ENCODE measurements at places on chromosomes 2 and 18.
A peak's percentile ranks its signal among the peaks of the same experiment; 100 is the strongest.

- no peak for DNase-seq
These were observed 103.2 kb downstream of the INHBB start for GRCh38 chr2:120448961-120449810.

GRCh38 chr2:231227310-231228162, 29.1 kb downstream of the ARMC9 start:
- DNase-seq, result peak; percentile 87

DNA sequence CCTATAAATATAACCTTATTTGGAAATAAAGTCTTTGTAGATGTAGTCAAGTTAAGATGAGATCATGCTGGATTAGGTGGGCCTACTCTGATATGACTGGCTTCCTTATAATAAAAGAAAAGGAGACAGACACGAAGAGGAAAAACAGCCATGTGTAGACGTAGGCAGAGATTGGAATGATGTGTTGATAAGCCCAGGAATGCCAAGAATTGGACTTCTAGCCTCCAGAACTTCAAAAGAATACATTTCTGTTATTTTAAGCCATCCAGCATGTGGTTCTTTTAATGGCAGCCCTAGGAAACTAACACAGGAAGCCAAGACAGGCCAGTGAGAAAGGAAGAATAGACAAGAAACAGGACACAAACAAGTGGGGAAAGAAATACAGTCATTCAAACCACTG, 68.6 kb downstream of the NYAP2 start:
- DNase-seq, result no peak

GRCh38 chr18:41012194-41012593, 942.8 kb upstream of the PIK3C3 start:
- DNase-seq, result no peak

DNA sequence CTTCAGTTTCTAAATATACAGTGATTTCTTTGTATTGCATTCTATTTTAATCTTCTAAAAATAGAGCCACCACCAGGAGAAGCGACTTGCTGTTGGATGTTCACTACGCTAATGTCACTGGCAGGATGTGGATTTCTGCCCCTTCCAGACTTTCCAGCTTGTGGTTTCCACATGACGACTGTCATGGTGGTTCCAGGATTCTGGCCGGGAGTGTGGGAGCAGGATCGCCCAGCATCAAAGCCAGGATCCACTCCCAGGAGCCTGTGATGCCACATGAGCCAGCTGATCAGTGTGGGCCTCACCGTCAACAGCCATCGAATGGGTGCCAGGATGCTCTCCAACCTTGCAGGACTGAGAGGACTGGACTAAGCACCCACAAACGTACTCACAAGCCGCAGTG, 148.8 kb downstream of the HDAC4 start:
- DNase-seq, result no peak

DNA sequence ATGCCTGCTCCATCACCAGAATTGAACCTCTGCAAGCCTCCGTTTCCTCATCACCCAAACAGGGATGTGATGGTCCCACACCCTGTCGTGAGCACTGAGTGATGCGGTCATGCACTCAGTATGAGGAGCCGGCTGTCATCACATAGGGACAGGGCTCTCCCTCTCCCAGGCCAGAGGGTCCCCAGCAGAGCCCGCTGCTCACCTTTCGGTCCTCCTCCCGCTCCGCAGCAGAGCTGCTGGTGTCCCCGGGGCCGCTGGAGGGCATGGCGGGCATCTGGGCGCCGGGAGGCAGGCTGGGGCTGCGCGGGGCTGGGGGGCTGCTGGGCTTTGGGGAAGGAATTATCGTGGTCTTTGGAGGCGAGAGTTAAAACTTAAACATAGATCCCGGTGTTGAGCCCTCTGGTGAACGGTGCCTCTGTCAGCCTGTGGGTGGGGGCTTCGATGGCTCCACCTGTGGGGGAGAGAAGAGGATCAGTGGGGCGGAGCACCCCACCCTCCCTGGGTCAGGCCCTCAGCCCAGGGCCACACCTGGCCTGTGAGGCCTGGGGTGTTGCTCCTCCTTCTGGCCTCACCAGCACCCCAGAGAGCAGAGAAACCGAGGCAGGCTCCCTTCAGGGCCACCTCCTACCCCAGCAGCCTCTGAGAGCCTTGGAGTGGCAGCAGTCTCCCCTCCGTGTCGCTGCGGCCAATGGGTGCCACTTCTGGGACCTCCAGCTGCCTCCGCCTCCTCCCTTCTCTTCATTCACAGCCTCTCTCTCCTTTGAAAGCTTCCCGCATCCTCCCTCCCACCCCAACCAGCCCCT, 27.8 kb downstream of the DNMT3A start:
- DNase-seq, result no peak

DNA sequence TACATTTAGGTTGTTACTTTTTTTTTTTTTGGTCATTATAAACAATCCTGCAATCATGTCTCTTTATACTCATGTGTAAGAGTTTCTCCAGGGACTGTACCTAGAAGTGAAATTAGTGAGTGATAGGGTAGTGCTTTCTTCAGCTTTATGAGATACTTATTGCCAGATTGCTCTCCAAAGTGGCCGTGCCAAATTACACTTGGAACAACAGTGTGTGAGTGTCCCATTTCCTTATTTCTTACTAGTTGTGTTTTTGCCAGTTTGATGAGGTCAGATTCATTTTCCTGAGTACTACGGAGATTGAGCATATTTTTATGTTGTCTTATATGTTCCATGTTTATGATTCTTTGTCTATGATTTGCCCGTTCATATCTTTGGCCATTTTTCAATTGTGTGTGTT, 39.2 kb downstream of the GALNT1 start:
- no peak for DNase-seq

- DNase-seq, result no peak
These were observed 87.4 kb downstream of the COL6A3 start for GRCh38 chr2:237326266-237327171.

- no peak for DNase-seq
These were observed 1.6 kb upstream of the RTP5 start for GRCh38 chr2:241867776-241868420.

DNA sequence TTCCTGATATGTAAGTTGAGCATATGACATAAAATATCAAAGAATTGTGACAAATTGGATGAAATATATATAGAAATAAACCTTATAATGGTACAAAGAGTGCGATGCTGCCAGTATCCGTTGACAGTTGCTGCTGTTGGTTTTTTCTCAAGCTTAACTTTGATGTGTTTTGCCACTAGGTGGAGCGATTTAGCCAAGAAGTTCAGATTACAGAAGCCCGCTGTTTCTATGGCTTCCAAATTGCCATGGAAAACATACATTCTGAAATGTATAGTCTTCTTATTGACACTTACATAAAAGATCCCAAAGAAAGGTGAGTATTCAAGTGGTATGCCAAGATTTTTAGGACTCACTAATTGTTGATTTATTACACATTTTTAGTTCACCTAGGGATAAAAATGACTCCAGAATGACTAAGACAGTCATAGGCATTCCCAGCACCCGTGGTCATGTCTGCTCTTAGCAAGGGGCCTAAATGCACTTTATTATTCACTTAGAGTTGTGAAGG, 2.1 kb downstream of the RRM2 start:
- peak; percentile 88 for DNase-seq

- no peak for DNase-seq
These were observed 15.3 kb upstream of the PLB1 start for GRCh38 chr2:28480403-28481049.

GRCh38 chr2:101942851-101943250, 48.9 kb upstream of the IL1R2 start:
- DNase-seq, result no peak

DNA sequence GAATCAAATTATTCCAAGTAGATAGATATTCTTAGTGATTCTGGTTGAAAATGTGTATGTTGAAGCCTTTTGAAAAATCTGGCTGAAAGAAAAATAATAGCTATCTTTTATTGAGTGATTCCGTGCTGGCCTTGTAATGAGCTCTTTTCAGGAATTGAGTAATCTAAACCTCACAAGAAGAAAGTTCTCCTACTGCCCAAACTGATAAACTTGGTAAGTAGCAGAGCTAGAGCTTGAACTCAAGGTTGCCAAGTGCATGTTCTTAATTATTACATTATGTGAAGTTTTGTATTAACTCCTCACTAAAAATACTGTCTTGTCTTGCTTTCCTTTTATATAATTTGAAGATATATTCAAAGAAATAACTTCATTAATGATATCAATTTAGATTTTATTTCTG, 1.6 kb upstream of the PPP1R1C start:
- DNase-seq, result peak; percentile 14

- DNase-seq, result no peak
These were observed 80.9 kb upstream of the KYNU start for GRCh38 chr2:142796588-142796987.

DNA sequence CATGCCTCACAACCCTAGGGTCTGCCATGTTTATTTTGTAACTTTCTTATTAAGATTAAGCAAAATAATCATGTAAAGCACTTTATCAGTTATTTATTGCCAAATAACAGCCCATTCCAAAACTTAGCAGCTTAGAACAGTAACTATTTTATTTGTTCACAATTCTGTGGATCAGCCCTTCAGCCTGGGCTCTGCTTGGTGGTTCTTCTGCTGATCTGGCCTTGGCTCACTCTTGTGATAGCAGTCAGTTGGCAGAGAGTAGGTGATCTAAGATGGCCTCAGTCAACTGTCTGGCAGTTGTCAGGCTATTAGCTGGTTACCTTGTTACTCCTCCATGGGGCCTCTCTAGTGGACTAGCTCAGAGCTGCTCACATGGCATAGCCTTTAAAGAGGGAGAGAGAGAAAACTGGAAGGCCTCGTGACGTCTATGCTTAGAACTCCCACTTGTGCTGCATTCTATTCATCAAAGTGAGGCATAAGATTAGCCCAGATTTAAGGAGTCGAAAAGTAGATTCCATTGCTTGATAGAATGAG, 54.3 kb downstream of the PLCL1 start:
- no peak for DNase-seq

- DNase-seq, result no peak
These were observed 4.5 kb upstream of the LIMS2 start for GRCh38 chr2:127679680-127680361.

DNA sequence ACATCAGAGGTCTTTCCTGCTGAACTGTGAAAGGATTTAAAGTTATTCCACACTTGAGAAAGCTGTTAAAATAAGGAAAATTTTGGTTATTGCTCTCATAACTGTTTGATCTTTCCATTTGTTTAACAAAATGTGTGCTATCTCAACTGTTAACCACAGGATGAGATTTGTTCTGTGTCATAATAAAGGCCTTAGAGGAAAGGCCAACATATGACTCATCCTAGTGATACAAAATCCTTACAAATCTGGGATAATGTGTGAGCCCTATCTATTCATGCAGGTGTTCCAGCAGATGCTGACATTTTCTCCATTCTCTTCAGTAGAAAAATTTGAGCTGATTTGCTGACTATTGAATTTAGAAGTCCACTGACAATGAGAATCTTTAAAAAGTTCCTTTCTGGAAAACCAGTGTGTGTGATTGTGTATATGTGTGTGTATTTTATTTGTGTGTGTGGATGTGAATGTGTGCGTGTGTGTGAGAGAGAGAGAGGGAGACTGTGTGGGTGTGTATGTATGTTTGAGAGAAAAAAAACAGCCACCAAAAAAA, 1111.9 kb upstream of the GYPC start:
- no peak for DNase-seq

- no peak for DNase-seq
These were observed 66.4 kb downstream of the KCNG2 start for GRCh38 chr18:79864006-79864725.

GRCh38 chr2:6960659-6961058, 43.4 kb downstream of the RNF144A start:
- DNase-seq, result no peak

DNA sequence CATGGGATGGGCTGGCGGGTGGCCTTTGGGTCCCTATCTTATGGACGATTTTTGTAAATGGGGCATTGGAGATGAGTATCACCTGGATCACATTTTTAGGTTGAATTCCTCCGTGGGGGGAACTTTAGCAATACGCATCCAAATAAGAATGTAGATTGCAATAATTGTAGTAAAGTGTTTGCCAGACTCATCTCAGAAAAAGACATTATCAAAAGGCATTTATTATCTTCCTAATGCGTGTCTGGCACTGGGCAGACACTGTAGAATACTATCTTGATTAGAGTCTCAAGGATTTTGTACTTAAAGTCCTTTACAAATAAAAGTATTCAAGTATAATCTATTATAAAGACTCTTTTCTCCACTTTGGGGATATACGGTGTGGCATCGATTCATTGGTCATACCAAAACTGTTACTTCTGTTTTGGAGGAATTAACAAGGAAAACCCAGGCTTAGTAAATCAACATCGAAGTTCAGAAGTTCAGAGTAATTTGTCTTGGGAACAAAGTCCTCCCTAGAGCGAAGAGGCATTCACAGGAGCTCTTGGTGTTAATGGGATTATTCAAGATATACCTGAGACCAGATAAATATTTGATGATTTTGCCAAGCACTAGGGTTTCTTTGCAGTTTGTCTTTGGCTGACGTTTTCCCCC, 578 bp upstream of the ACKR3 start:
- no peak for DNase-seq

- DNase-seq, result no peak
These were observed 93.4 kb downstream of the PARD3B start for GRCh38 chr2:204638471-204639194.

GRCh38 chr2:37766106-37766505, 94.7 kb upstream of the CDC42EP3 start:
- DNase-seq, result no peak

DNA sequence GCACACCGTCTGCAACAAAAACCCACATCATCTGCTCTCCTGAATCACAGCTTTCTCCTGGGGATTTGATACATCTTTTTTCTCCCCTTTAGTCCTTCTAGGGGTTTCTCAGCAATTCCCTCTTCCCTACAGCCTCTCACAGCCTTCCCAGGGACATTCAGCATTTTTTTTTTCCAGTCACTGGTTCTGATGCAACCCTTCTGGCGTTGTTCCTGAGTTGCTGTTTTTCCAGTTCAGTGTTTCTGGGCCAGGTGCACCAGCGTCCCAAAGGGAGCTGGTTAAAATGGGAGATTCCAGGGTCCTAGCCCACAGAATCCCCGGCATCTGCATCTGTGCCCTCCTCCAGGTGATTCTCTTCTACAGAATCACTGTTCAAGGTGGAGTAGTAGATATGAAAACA, 36.1 kb downstream of the ADCY3 start:
- DNase-seq, result no peak

DNA sequence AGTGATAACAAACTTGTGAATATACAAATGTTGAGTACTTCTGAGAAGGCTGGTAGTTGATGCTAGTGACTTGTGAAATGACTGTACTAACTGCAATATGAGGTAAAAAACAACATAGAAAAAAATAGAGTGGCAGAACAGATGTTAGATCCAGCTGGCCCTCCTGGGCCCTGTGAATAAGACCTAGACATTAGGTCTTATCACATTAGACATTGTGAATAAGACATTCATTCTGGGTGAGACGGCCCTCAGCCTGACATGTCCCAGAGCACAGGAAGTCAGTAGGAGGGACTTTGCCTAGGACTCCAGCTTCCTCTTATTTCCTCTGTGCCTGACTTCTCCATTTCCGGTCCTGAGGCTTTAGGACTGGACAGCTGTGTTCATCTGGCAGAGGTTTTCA, 22.9 kb downstream of the DOK1 start:
- no peak for DNase-seq

Measured in erythroblast (primary cell).